ENCODE measurements at places on chromosomes 6 and 20.

GRCh38 chr6:13089296-13089994 lies 238.9 kb downstream of the TBC1D7 start:
- DNase-seq = no peak

DNA sequence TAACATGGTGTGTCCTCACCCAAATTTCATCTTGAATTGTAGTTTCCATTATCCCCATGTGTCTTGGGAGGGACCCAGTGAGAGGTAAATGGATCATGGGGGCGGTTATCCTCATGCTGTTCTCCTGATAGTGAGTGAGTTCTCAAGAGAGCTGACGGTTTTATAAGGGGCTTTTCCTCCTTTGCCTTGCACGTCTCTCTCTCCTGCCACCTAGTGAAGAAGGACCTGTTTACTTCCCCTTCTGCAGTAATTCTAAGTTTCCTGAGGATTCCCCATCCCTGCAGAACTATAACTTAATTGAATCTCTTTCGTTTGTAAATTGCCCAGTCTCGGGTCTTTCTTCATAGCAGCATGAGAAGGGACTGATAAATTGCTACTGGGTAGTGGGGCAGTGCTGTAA lies 789.3 kb downstream of the FRK start:
- no peak for DNase-seq

DNA sequence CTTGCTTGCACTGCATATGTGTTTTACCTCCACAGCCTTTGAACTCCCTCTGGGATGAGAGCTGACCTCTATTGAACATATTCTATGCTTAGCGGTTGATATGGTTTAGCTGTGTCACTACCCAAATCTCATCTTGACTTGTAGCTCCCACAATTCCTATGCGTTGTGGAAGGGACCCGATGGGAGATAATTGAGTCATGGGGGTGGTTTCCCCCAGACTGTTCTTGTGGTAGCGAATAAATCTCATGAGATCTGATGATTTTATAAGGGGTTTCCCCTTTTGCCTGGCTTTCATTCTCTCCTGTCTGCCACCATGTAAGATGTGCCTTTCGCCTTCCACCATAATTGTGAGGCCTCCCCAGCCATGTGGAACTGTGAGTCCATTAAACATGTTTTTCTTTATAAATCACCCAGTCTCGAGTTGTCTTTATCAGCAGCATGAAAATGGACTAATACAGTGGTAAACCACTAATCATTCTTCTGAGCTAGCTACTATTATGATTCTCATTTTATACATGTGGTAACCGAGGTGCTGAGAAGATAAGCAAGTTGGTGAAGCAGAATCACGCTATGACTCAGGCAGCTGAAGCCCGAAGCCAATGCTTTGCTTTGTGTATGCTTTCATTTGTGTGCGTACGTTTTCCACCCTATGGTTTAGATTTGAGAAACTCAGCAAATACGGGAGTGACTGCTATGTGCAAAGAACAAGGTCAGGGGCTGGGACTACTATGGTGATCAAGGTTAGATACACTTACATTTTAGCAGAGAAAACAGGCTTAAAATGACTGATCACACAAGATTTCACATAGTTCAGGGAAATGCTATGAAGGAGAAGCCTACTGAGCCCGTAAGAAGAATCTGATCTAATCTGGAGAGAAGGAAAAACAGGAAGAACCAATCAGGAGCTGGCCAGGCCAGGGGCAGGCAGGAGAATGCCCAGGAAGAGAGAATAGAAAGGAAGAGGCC lies 363.5 kb downstream of the ESR1 start:
- DNase-seq = no peak

DNA sequence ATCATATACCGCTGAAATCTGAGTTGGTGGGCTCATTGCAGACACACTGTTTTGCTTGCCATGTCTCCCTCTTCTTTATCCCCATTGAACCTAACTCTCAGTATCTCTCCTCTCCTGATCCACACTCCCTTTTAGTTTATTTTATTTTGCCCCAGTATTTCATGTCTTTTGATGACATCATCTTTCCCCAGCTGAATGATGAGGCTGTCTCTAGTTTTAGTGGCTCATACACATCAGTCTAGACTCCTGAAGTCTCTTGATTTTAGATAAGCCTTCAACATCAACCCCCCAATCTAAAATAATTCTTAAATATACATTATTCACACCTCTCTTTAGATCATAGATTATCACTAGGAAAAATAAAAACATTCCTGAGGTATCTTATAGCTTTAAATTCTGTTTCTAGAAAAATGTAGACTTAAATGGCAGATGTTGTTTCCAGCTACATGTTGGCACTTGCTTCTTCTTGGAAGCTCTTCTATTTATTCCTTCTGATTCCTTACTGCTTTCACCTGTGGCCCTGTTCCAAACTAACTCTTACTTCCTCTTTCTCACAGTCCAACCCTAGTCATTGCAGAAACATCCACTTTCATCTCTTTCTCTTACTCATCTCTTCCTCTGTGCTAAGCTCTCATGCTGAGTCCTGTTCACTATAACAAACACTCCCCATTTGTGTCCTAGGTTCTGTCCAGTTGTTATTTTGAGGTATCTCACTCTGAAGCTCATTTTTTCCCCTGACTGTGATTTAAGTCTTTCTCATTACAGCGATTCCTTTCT lies 191.9 kb upstream of the SLC35B3 start:
- no peak for DNase-seq

- no peak for DNase-seq
These were observed 12.1 kb downstream of the TMX4 start for GRCh38 chr20:8007490-8007889.

- no peak for DNase-seq
These were observed 124.7 kb downstream of the TMEM242 start for GRCh38 chr6:157198425-157199279.

- peak; percentile 51 for DNase-seq
These were observed 45.9 kb downstream of the RIPOR3 start for GRCh38 chr20:50645253-50646068.

DNA sequence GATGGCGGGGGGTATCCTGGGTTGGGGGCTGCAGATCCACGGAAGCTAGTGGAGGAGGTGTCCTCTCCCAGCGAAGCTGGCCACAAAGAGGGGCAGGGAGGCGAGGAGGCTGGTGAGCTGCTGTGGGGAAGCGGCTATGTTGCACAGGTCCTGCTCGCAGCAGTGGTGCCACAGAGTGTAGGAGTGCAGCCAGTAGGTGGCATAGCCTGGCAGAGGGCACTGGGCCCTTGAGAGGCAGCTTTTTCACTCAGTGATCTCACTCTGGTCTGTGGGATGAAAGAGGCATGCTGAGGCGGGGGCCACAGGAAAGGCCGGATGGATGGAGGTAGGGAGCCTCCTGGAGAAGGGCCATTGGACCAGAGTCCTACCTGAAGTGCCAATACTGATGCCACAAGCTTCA lies 2.9 kb upstream of the LY6G6D start:
- DNase-seq = no peak

DNA sequence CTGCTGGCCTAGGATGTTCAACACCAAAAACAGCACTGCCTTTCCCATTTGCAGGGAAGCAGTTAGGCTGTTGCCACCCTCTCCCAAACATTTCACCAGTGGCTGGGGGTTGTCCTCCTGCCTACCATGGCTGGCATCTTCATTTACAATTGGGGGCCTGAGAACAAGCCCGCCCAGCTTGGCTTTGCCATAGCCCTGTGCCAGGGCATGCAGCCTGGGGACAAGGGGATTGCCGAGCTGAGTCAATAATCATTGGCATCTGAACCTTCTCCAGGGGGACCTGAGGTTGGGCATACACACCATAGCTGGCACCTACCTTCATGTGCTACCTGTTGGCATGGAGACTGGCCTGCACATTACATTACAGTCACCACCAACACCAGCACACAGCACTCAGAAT lies 345.1 kb downstream of the KHDRBS2 start:
- DNase-seq = no peak

GRCh38 chr6:53959717-53960116 lies 151.5 kb upstream of the MLIP start:
- DNase-seq = no peak

DNA sequence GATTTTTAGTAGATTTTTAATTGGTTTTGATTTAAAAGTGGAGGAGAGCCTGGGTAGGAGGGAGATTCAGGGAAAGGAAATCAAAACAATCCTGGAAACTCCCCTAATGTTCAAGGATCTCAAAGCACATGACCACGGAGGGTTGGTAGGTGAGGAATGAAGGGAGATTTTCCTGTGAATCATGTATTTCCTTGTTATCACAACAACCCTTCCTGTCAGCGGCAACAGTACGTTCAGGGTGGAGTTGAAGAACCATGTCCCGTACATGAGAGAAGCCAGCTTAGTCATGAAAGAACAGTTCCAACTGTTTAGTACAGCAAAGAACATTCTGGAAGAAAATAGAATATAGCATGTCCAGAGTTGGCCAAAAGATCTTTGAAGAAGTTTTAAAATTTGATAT lies 79.4 kb upstream of the SCAF8 start:
- no peak for DNase-seq

DNA sequence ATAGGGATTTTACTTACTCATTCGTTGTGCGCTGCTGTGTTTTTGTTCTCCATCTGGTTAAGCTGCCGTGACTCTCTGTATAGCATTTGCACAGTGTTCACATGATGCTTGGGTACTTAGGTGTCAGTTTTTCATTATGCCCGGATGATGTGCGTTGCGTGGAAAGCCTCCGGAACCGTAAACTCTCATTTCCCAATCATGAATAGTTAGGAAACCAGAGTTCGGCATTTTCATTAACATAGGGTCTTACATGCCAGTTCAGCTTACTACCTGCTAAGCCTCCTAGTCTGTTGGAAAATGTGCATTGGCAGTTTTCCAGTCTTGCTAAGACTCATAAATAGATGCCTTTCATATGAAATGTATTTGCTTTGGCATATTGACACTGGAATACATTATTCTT lies 483.4 kb upstream of the FLRT3 start:
- no peak for DNase-seq

Data from nephron progenitor cell (in vitro differentiated cells).